ENCODE measurements at places on chromosomes 4 and X.

DNA sequence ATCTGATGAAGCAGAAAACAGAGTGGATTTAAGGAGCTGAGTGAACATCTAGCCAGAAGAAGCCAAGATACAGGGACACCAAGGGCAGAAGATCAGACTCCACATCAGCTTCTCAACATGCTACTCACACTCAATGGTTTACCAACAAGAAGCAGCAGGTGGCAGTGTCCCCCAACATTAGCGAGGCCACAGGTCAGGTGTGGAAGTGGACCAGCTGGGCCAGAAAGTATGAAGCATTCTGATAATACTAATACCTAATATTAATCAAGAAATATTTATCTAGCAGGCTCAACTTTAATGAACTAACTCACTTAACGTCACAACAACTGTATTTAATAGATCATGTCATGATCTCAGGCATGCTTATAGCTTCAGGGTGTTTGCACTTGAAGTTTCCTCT, 73.4 kb upstream of the TTC29 start:
- no peak for DNase-seq

- DNase-seq = no peak
Observed at GRCh38 chrX:130771230-130771629, 131.8 kb downstream of the ENOX2 start.

GRCh38 chr4:152247271-152247975, 288.5 kb downstream of the FBXW7 start:
- no peak for DNase-seq

GRCh38 chr4:108889696-108890483, 127.0 kb upstream of the ETNPPL start:
- no peak for DNase-seq

DNA sequence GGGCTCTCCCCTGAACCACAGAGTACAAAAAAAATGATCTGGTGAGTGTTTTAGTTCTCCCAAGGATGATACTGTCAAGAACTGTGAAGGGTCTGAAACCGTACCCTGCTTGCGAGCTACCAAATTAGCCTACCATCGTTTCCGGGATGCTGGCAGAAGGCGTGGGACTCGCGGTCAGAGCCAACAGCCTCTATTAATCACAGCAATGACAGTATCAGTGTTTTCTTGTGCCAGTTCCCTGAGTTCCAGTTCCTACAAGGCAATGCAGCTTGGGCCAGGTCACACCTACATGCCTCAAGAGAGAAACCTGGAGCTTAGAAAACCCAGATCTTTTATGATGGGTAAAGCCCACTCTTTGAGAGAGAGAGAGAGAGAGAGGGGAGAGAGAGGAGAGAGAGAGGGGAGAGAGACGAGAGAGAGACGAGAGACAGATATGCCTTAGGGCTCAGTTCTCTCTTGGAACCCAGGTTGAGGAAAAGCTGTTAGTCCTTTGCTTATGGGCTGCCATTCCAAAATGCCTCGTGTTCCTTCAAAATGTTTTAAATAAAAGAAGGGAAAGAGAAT, 327.8 kb downstream of the ARHGAP10 start:
- DNase-seq = no peak

DNA sequence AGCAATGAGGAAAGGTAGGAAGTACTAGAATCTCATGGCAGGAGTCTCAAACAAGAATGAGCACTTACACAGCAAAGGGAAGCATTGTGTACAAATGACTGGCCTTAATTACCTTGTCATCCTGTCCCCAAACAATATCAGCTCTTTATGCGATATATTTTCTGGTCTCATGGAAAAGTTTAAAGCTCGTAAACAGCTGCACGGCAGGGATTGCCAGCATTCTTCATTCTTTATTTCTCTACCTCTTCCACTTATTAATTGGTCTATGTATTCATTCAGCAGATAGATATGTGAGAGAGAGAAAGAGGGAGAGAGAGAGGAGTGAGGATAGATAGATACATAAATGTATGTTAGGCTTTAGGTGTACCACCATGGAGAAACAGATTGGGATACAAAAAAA, 155.8 kb upstream of the FAT4 start:
- DNase-seq = no peak

GRCh38 chr4:9703391-9703790, 78.0 kb upstream of the DRD5 start:
- DNase-seq = no peak

- no peak for DNase-seq
Observed at GRCh38 chrX:149036086-149036485, 469.0 kb downstream of the IDS start.

DNA sequence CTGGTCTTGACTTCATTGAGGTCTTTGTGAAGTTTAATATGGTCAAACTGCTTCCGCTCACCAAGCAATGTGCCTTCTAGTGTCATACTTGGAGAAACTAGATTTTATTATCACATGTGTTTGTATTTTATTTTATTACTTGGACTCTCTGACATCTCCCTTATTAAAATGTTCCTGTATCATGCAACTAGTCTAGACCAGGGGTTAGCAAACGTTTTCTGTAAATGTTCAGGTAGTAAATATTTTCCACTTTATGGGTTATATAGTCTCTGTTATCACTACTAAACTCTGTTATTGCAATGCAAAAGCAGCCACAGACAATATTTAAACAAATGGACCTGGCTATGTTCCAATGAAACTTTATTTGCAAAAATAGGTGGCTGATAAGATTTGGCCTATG, 443.8 kb downstream of the MID1IP1 start:
- no peak for DNase-seq

DNA sequence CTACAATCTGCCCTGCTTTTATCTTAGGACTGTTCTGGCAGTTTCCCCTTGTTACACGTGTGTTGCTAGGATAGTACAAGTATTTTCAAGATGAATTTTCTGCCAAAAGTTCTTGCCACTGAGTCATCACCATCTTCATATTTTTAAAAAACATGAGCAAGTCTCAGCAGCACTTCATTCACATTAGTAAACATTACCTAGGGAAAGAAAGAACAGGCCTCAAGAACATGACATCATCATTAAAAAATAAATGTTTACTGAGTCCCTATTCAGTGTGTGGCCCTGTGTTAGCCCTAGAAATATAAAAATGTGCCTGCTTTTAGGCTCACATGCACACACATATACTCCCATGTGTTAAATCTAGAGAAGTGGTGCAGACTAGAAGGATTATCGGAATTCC, 18.7 kb upstream of the GPC3 start:
- DNase-seq = no peak

DNA sequence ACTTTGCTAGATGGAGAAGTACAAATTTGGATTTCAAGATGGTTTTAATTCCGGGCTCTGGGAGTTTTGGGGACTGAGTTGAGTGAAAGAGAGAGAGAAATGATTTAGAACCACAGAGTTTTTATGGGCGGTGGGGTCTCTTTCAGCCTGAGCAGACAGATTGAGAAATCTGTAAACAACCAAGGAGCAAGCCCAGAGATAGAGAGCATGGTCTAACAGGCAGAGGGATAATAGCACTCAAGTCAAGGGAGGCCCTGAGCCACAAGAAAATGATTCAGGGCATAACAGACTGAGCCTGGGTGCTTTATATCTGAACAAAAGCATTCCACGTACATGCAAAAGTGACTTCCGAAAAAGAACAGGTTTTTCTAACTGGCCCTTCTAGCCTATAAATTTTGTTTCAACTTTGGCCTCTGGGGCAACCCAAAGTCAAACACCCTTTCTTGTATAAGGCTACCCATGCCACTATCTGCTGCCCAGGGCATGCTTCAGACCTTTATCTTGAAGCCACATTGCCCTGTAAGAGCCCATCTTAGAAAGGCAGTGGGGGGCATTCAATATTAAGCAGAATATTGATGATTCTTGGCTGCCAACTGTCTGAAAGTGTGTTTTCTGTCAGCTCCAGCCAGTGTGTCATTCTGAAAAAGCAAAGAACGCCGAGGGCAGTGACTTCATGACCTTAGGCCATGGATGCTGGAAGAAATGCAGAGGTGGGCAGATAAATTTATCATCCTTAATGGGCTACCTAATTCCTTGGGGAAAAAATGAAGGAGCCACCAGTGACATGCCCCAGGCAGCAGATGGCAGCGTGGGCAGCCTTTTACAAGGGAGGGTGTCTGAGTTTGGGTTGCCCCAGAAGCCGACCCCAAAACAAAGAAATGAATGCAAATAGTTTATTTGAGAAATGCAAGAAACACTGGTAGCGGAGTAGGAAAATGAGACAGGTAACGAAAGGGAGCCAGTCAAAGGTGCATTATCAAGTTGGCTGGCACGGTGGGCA, 637.6 kb downstream of the MID1IP1 start:
- DNase-seq = no peak

DNA sequence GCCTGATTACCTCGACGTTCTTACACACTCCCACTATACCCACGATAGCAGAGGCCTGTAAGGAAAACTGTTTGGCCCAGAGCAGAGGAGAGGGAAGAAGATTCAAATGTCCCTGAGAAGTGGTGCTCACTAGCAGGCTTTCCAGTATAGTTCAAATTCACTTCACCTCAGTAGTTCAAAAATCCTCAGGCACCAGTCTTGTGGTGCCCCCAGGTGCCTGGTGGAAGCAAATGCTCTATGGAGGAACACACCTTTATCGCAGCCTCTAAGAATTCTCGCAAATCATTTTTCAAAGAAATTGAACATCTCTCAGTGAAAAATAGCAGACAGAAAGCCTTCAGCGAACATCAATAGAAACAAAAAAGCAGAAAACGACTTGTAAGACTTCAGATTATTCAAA, 12.2 kb upstream of the MTMR1 start:
- no peak for DNase-seq

DNA sequence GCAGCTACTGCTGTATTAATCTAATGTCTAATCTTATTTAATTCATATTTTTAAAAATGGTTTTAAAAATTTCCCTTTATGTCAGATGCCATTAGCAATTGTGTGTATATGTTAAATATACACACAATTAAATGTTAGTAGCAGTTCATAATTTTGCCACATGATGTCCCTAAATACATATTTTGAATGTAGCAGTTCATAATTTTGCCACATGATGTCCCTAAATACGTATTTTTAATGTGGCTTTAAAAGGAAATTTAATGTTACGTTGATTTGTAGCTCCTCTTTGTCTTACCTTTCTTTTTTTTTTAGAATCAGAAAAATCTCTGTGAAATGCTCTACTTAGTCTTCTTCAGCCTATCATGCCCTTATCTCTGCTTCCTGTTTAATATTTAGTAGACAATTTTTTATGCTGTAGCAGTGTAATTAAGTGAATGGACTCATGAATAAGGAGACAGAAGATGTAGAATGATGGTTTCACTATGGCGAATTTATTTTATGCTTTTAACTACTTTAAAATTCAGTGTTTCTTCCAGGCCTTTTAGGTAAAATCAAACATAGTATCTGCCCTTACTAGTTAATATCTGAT, 26.1 kb downstream of the RBM46 start:
- DNase-seq = peak; percentile 13

DNA sequence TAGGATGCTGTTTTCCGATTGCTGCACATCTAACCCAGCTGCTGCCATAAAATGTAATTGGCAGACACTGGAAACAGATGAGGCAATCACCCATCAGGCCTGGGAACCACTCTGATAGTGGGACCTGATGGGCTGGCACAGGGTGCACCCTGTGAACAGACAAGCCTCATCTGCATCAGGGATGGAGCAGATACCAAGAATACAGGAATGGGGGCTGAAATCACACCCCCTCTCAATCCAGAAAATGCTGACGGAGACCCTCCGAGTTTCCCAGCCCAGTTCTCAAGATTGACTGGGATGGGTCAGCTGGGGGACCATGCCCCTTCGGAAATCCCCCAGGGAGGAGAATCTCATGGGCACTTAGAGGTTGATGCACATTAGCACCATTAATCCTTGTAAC, 28.8 kb upstream of the PPP2R2C start:
- no peak for DNase-seq

DNA sequence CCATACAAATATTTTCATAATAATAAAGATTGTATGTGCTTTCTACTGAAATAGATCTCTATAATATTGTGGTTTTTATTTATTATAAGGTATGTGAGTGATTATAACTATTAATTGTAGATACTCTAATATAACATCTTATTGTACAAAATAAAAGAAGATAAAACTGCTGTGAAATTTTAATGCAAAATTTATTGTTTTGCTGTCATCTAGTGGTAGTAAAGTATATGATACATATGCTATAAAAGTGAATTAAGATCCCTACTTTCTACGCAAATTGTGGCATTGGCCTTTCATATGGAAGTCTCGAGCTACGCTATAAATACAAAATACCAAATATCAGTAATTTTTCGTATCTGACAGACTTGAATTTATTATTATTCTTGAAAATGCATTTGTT, 19.3 kb downstream of the YIPF7 start:
- DNase-seq = no peak

DNA sequence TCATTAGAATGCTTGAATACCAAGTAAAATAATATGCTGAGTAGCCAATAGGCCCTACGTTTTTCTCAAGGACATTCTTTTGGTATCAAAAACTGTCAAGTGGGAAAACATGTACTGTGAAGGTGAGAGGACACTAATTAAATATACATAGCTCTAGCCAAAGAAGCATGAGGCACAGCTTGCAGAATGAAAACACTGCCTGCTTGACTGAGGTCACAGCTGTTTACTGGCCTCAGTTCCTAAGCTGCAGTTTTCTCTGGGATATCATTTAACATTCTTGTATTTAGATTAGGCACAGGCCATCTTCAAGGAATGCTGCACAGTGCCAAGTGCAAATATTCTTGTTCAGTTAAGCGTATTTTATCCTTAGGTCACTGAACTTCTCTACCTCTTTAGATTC, 78.6 kb downstream of the NAP1L3 start:
- DNase-seq = no peak

DNA sequence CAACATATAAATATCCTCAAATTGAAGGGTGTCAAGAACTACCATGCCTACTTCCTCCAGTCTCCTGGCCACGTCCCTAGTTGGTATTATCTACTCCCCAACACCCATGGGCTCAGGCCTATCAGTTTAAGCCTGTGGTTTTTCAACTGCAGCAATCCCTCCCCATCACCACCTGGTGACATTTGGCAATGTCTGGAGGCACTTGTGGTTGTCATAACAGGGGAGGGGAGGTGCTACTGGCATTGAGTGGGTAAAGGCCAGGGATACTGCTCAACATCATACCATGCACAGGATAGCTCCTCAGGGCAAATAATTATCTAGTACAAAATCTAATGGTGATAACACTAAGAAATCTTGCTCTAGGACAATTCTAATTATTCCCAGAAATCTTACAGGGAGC, 95.3 kb downstream of the COMMD8 start:
- no peak for DNase-seq

GRCh38 chrX:357693-358471, 28.8 kb downstream of the PPP2R3B start:
- DNase-seq = no peak

GRCh38 chrX:115989686-115990085, 180.9 kb upstream of the AGTR2 start:
- DNase-seq = no peak

DNA sequence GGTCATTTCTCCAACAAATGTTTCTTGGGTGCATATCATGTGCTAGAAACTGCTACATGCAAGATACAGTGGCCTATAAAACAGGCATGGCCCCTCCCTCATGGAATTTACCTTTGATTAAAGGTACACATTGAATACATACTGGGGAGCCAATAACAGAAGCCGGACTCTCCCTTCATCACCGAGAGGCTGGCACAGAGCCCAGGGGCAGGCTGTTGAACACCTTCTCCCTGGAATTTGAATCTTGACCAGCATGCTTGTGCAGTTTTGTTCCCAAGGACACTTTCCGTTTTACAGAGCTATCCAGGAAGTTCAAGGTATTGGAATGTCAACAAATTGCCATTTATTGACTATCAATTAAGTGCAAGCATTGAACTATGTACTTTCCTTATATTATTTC, 33.2 kb downstream of the PPARGC1A start:
- DNase-seq = no peak
